ENCODE measurements at places on chromosomes 5 and 9.

DNA sequence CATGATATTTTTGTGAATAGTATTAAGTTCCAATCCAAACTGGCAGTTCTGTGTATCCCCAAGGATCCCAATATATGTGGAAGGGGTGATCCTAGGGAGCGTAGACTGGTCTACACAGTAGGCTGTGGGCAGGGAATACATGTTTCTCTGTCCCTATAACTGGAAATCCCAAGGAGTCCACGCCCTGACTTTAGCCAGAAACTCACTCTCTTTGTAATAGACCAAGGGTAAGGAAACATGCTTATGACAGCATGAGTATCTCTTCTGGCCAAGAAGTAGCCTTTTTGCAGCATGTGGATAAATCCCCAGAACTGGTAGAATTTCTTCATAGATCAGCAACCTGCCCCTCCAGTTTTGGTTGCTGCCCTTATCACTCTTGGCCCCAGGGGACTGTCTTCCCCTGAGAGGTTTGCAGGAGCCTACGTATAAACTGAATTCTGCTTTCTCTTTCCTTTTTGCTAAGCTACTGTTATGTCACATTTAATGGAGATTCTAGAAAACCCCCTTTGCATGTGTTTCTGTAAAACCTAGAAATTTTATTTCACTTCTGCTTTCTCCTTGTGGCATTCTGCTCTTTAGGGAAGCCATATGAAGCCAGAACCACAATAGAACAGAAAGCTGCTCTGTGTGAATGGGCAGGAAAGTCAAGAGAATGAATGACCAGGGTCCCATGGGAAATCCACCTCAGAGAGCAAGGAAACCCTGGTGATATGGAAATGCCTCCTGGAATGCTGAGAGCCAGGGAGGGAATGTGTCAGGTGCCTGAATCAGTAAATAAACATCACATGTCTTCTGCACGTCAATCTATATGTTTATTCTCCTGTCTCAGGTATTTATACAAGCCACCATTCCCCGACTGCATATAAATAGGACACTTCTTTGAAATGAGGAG is 3.5 kb downstream of the IFNA2 start:
- DNase-seq, result no peak

DNA sequence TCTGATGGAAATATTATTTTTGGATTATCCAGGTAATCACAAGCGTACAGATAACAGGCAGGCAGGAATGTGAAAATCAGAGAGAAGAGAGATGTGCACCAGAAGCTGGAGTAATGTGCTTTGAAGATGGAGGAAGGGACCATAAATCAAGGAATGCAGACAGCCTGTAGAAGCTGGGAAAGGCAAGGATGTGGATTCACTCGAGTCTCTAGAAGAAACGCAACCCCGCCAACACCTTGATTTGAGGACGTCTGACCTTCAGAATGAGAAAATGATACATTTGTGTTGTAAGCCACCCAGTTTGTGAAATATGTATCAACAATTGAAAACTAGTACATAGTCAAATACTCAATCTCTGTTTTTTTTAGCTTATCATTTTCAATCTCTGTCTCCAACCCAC is 207.6 kb upstream of the MPDZ start:
- DNase-seq, result no peak

GRCh38 chr5:132657676-132658380 is at the start of gene IL13:
Gene IL13 (plus strand): TSS chr5:132658173. CDS start chr5:132658187, 14 bp downstream.
- no peak for DNase-seq

- no peak for DNase-seq
These were observed 50.1 kb upstream of the RETREG1 start for GRCh38 chr5:16666883-16667398.

- peak; percentile 34 for DNase-seq
These were observed 6.9 kb upstream of the ABCA1 start for GRCh38 chr9:104934691-104935500.

GRCh38 chr9:90189306-90189705 is 453.3 kb downstream of the DIRAS2 start:
- no peak for DNase-seq

DNA sequence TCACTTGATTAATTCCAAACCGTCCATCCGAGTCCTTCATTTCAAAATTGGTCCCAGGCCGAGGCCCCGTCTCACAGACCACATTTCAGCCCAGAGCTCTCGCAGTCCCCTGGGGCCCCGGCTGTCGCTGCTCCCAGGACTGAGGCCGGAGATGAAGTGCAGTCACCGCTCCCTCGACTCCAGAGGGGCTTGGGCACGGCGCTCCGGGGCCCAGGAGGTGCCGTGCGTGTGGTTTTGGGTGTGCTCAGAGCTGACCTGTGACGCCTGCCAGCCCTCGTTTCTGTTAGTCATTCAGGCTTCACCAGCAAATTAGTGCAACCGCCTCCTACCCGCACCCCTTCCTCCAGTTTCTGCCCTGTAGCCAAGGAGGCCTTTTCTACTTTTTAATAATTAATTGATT is 48.7 kb upstream of the PHYKPL start:
- DNase-seq, result no peak

All from fibroblast of gingiva (primary cell).